ENCODE measurements at places on chromosomes 16 and 17.

DNA sequence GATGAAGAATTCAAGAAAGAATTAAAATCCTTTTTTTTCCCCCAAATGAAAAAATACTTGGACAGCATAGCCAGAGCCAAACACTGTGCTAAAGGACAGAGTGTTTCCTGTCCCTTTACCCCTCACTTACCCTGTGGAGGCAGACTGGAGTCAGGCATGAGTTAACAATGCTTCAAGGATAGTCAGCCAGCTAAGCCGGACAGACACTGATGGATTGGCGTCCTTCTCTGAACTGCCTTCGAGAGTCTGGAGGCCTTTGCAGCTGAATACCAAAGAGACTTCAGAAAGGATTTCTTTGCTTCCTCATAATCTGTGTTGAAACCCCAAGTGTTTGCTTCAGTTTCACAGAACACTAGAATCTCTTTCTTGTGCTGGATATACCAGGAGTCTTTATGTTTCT is 4.6 kb downstream of the METTL9 start:
- peak; percentile 67 for DNase-seq

- no peak for DNase-seq
Observed at GRCh38 chr16:76210157-76210556, 67.0 kb upstream of the CNTNAP4 start.

- DNase-seq = peak; percentile 81
Observed at GRCh38 chr16:19167710-19168370, at the start of gene SYT17. Gene SYT17, plus strand, starts transcription at chr16:19168240. Its CDS starts 407 bp downstream, at chr16:19168647.

- DNase-seq = no peak
Observed at GRCh38 chr17:72244956-72245355, 124.1 kb downstream of the SOX9 start.

- DNase-seq = no peak
Observed at GRCh38 chr17:5837055-5837491, 233.1 kb upstream of the WSCD1 start.

- DNase-seq = no peak
Observed at GRCh38 chr17:10837921-10838320, at the start of gene PIRT. Gene PIRT, minus strand, starts transcription at chr17:10838087. Its CDS starts 12,442 bp downstream, at chr17:10825645.

GRCh38 chr17:9809409-9809808 is 12.5 kb downstream of the GSG1L2 start:
- no peak for DNase-seq

- DNase-seq = no peak
Observed at GRCh38 chr17:10976401-10976800, 138.5 kb upstream of the PIRT start.
